Mammary epithelial cell (primary cell): ENCODE measurements at places on chromosomes 11 and 22. TPM values are rescaled to one million over a fixed set of nuclear protein-coding genes. Genes with fewer than 3 reads are reported as not detected.

Gene KRTAP5-1
- total RNA-seq: not detected in 2 replicates

Gene XKR3
- total RNA-seq: not detected in 2 replicates

Gene MS4A1
- total RNA-seq: not detected

Gene PACSIN3
- total RNA-seq: 52.4 and 53.4 TPM in 2 replicates

Gene FGF4
- not detected in 2 replicates for total RNA-seq

Gene BTBD18
- not detected in 2 replicates for total RNA-seq

Gene GP1BB
- 0.21 TPM in 1 of 2 replicates, not detected in the other for total RNA-seq

Gene APOA4
- not detected for total RNA-seq

Gene MS4A3
- not detected in 2 replicates for total RNA-seq

Gene C11orf16
- not detected in 2 replicates for total RNA-seq
